ENCODE measurements at places on chromosomes 7 and 10. TPM values are rescaled to one million over a fixed set of nuclear protein-coding genes. Genes with fewer than 3 reads are reported as not detected.

DNA sequence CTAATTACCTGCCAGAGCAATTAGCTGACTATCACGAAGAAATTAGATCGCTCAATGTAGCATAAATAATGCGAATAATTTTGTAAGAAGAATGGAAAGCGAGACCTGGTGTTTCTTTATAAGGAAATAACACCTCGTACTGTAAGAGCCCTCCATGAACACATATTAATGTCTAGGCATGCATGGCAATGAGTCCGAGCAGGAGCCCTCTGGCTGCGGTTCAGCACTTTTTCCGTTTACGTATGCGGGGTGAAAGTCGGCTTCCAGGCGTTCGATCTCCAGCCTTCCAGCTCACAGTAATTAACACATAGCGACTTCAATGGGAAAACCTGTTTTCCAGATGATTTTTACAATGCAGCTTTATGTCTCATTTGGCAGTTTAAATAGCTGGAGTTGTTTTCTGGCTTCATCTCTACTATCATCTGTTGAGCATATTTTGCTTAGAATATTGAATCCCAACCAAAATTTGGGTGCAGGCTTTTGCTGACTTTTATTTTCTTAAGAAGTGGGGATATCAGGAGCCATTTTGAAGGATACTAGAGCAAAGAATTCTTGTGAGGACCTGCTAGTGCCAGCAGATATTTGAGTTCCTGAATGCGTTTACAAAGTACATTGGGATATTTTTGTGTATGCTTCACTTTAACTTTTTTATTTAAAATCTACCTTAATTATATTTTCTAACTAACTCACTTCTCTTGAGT is 7.2 kb upstream of the SP8 start:
- no peak for DNase-seq

DNA sequence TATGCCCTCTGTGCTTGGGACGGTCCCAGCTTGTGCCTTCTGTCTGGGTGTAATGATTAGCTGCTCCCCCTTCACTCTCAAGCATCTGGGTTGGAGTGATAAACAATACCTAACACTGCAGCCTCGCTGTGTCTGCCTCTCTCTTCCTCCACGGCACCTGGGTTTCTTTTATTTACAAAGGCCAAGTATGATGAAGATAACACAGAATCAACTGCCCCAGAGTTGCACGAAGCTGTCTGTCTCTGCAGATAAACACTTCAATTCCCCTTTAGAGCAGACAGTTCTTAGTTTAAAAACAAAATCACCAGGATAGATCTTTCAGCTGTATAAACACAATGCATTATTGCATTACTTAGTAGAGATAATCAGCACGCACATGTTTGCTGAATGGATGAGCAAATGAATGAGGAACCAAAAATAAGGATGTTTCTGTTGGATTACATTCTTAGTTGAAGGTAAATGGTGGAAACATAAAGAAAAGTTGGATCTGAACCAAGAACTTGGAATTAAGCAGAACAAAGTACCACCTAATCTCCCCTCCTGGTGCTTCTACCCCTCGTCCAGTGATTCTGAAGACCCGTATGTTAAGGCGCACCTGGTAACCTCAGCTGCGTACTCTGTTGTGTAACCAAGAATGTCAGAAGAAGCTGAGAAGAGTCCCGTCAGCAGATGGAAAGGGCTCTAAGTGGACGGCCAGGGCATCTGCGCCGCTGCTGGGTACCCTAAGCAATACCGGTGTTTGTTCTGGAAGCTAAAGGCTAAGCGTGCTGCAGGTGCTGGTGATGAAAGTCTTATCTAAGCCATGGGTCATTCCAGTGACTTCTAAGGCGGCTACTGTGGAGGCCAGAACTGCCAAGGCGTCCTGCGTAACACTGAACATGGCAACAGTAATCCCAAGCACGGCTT is 26.6 kb downstream of the INSIG1 start:
- no peak for DNase-seq

- no peak for DNase-seq
Measured at GRCh38 chr10:120943542-120943941, 92.4 kb downstream of the WDR11 start.

- no peak for DNase-seq
Measured at GRCh38 chr10:71684356-71685173, 35.0 kb downstream of the C10orf105 start.

DNA sequence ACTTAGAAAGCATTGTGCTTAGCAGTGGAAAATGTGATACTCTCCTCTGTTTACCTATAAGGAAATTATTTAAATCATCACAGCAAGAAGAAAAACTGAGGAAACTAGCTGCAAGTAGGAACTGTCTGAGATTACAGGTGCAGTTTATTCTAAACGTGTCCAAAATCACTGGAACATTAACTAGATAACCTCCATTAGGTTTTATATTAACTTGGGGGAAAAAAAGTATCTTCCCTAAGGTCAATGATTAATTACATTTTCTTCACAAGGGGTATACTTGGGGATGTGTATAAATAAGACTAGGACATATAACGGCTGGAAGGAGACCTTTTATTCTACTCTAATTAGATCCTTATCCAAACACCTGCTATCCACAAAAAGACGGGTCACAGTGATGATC is 3.7 kb downstream of the GOT1 start:
- no peak for DNase-seq

DNA sequence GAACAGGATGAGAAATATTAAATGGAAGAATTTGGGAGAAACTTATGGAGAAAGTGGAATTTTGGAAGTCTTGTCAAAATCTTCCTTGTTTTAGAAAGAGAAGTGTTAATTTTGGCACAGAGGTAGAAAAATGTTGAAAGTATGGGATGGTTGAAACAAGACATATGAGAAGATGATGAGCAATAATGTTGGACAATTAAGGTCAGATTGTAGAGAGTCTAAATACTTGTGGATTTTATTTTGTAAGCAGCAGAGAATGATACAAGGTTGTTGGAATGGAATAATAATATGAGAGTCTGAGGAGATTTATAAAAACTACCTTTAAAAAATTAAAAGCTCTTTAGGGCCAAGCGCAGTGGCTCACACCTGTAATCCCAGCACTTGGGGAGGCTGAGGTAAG is 34.6 kb downstream of the PHTF2 start:
- peak; percentile 23 for DNase-seq

DNA sequence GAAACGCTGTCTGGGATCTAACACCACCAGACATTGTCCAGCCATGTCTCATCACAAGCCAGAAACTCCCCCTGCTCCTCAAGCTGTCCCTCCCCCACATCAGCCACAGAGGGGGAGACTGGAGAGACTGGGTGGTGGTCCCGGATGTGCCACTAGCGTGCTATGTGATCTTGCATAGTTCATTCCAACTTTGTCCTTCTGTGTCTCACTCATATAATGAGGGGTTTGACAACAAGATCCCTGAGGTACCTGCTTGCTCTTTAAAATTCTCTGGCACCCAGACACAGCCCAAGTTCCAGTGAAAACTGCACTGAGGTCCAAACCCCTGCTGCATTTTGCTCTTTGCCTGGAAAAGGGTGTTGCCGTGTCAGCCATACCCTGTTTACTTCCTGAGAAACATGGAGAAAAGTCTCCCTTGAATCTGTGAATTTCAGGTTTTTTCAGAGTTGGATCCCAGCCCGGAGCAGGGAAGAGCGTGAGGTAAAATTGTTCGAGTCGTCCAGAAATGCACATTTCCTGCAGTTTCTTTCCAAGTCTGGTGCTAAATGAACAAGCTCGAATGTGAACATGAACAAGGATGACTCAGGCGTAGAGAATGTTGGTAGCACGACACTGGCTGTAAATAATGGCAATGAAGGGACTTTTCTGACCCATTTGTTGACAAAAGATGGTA is 156.6 kb downstream of the CCDC3 start:
- peak; percentile 91 for DNase-seq

GRCh38 chr10:34494012-34494411 is 321.1 kb downstream of the PARD3 start:
- DNase-seq: peak; percentile 21

Gene ASAH2B
- total RNA-seq: 5.0 TPM

Gene AKR1D1
- total RNA-seq: not detected

Gene PTPN20
- total RNA-seq: not detected
